ENCODE measurements at places on chromosomes 2 and 18.

GRCh38 chr2:74762789-74763188, 71.1 kb upstream of the HK2 start:
- DNase-seq = no peak

DNA sequence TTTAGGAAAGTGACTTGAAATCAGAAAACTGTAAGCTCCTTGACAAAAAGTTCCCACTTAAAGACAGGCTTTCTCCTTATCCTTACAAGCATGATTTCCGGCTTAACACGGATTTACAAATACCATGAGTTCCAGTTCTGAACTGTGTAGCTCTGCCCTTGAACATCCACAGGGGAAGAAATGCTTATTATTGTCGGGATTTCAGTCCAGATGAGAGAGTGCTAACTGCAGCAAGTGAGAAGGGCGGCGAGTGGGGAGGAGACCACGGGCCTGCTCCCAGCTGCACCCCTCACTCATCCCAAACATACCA, 73.1 kb downstream of the LRRC30 start:
- no peak for DNase-seq

DNA sequence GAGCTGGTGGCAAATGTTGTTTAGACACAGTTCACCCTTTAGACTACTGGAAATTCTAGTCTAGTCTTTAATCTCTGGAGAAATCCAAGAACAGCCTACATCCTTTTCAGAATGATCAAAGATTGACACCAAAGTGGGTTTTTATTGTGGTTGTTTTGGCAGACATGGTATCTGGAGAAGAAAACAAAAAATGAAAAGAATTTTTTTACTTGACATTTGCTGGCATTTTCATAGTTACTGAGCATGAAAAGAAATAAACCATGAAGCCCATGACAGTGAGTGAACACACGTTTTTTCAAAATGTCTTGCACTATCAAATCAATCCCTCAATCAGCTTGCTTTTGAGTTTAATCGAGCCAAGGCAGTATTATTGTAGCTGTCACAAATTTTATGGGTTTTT, 125.3 kb downstream of the CCBE1 start:
- no peak for DNase-seq

DNA sequence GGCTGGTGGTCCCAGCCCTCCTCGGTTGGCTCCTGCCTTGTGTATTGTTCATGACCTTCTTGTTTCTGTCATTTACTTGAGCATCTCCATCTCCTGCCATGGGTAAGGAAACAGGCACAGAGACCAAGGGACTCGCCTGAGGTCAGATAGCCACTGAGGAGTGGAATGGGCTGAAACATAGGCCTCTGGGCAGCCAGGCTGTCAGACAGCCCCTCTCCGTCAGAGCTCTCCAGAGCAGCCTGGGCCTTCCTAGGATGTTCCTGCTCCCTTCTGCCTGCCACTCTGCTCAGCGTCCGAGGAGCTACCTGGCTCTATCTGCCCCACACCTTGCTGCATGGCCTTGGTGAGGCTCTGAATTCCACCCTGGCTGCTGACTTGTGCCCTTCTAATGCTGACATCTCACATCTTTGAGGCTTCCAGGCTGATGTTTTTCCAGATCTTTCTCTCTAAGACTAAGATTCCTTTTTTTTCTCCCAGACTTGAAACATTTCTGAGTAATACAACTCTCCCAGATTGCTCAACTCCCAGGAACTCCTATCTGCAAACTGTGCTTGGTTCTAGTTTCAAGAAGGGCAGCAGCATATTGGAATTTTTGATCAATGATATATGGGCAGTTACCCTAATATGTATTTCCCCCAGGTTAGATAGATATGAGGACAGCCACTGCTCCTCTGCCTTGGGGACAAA, 67.7 kb downstream of the MCFD2 start:
- no peak for DNase-seq

DNA sequence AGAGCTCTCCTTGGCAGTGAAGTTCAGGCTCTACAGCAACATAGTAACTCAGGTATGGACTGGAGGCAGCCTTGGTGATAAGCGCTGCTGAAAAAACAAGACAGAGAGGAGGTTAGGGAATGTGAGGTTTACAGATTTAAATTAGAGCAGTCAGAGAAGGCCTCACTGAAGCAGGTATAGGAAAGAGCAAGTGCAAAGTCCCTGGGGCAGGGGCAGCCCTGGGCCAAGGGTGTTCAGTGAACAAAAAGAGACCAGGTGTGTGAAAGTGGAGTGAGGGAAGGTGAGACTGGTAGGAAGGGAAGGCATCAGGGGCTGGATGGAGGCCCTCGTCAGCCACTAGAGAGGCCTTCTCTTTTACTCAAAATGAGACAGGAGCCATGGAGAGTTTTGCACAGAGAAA, 89.6 kb downstream of the LAMA3 start:
- DNase-seq = no peak
